ENCODE measurements at places on chromosomes 1 and 21. TPM values are rescaled to one million over a fixed set of nuclear protein-coding genes. Genes with fewer than 3 reads are reported as not detected.
A peak's percentile ranks its signal among the peaks of the same experiment; 100 is the strongest.

GRCh38 chr1:3117879-3118278 lies 48.9 kb downstream of the PRDM16 start:
- no peak for DNase-seq

The SH2D5 gene
- total RNA-seq = 0.20 TPM

DNA sequence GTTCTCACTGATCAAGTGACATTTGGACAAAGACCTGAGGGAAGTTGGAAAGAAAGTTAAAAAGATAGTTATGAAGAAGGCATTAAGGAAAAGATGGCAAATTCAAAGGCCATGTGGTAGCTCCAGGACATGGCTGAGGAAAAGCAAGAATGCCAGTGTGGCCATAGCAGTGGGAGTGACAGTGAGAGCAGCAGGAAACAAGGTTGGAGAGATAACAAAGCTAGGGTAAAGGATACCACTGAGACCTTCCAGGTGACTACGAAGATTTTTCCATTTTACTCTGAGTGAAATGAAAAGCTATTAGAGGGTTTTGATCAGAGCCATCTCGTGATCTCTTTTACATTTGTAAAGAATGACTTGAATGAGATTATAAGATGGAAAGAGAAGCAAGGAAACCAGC lies 170.6 kb downstream of the SLC44A5 start:
- no peak for DNase-seq

The LCE5A gene
- not detected for total RNA-seq

The LRRN2 gene
- total RNA-seq = not detected

GRCh38 chr1:31744165-31744888 lies 19.8 kb downstream of the ADGRB2 start:
- DNase-seq = no peak

DNA sequence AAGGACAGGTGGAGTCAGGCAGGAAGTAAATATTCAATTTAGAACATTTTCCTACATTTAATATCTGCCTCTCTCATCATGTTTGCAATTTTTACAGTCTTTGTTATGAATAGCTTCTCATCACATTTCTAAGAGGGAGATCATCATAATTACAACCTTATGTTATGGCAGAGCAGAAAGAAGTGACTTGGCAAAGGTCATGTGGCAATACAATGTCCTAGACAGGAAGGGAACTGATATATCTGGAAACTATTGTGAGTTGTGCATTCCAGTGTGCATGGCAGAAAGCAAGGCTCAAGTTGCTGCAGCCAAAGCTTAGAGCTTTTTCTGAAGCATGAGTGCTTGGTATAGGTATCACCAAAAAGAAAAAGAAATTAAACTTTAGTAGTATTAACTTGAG lies 43.8 kb upstream of the PRRX1 start:
- peak; percentile 36 for DNase-seq

DNA sequence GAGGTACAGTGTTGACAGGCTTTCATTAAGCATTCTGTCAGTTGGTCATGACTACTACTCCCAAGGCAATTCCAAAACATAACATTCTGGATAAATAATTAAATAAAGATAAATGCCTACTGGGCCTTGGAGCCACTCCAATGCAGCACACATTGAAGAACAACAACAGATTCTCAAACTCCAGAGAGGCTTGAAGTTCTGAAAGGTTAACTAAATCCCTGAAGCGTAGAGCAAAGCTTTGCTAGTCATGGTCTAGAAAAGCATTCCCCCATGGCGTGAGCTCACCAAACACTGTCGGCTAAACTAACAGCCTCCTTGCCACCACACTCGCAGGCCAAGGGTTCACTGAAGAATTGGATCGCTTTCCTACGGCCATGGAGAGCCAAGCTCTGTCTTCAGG lies 268.0 kb downstream of the ATG4C start:
- DNase-seq = no peak

The FOXJ3 gene
- 25.9 TPM for total RNA-seq

The S100A1 gene
- 5.1 TPM for total RNA-seq

DNA sequence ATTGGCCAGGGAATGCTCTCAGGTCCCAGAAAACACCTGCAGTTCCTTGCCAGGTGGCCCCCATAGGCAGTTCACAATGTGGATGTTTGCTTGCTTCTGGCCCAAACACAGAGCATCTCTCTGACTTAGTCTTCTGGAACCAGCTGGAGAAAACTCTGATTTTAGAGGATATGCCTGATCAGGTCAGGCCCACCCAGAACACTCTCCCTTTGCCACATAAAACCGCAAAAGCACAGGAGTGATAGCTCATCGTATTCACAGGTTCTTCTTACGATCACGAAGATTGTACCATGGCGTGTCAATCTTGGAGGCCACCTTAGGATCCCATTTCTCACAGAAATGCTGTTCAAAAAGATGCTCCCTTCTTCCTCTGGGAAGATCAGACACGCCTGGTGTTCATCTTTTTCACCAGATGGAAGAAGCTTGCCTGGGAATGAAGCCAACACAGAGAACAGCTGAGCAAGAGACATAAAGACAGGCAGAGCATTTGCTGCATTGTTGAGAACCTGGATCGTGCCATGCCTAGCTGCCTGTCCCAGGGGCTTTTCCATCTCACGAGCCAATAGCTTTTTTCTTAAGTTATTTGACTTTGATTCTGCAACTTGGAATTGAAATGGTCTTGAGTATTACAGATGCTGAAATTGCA lies 11.6 kb upstream of the CD247 start:
- DNase-seq = peak; percentile 85

DNA sequence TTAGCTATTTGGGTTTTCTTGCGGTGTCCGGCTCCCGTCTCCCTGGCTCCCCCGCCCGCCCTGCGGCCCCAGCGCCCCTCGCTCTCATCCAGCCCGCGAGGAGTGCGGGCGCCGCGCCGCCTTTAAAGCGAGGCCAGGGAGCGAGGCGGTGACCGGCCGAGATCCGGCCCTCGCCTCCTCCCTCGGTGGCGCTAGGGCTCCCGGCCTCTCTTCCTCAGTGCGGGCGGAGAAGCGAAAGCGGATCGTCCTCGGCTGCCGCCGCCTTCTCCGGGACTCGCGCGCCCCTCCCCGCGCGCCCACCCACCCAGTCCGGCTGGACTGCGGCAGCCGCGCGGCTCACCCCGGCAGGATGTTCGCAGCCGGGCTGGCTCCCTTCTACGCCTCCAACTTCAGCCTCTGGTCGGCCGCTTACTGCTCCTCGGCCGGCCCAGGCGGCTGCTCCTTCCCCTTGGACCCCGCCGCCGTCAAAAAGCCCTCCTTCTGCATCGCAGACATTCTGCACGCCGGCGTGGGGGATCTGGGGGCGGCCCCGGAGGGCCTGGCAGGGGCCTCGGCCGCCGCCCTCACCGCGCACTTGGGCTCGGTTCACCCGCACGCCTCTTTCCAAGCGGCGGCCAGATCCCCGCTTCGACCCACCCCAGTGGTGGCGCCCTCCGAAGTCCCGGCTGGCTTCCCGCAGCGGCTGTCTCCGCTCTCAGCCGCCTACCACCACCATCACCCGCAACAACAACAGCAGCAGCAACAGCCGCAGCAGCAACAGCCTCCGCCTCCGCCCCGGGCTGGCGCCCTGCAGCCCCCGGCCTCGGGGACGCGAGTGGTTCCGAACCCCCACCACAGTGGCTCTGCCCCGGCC lies 492 bp downstream of the HLX start:
- peak; percentile 71 for DNase-seq

DNA sequence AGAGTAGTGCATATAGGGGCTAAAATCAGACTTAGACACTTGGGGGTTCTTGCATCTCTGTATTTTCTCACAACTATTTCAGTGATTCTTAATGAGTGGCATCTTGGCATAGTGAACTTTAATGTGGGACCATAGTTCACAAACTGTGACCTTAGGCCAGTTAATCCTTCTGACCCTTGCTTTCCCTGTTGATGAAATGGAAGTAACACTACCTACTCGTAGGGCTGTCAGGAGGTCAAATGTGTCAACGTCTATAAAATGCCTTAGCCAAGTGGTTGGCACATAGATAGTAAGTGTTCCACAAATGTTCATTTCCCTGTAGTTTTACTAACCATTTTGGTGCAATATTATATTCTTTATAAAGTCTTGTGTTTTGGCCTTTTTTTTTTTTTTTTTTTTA lies 49.4 kb downstream of the DYRK1A start:
- no peak for DNase-seq

DNA sequence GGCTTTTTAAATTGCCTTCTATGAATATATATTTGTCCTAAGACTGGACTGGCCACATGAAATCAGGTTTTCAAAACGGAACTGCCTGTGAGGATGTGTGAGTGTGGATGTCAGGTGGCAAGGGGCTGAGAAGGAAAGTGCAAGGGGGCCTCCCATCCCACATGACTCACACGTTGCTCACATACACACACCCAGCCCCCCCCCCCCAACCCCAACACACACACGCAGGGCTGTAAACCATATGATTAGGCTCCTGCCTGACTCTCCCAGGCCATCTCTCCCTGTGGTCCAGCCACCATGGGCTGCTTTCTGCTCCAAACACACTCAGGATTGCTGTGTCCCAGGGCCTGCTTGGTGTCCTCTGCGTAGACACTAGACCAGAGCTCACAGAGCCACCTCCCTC lies 22.4 kb downstream of the DEGS1 start:
- DNase-seq = peak; percentile 87

- no peak for DNase-seq
Measured at GRCh38 chr1:57188168-57188567, 222.4 kb upstream of the C8B start.

The MYOG gene
- not detected for total RNA-seq

DNA sequence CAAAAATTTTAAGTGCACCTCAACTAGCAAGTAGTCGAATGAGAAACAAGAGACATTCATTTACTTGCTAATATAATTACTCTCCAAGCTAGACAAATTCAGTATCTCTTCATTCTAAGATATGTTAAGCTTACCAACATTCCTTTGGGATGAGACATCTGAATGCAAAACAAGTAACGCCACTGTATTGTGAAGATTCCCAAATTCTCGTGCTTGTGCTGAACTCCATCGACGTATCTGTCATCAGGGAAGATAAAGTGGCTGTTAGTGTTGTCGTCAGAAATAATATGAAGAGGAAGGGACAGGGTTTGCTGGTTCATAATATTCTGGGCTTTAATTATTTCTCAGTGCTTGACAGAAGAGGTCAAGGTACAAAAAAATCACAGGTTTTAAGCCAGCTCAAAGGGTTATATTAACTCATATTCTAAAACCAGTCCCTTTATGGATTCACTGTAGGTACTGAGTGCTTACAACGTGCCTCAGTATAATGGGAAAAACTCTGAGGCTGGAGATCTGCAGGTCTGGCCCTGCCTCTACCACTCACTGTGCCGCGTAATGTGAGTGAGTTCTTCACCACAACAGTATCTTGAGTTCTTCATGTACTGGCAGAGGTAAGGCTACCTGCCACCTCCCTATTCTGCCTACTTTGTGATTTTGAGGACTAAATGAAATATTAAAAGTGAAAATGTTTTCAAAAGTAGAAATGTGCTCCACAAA lies 42.0 kb downstream of the PCSK9 start:
- DNase-seq = peak; percentile 79

The CRYBG2 gene
- total RNA-seq = not detected

- no peak for DNase-seq
Measured at GRCh38 chr21:38654580-38654979, 151.1 kb upstream of the ETS2 start.

DNA sequence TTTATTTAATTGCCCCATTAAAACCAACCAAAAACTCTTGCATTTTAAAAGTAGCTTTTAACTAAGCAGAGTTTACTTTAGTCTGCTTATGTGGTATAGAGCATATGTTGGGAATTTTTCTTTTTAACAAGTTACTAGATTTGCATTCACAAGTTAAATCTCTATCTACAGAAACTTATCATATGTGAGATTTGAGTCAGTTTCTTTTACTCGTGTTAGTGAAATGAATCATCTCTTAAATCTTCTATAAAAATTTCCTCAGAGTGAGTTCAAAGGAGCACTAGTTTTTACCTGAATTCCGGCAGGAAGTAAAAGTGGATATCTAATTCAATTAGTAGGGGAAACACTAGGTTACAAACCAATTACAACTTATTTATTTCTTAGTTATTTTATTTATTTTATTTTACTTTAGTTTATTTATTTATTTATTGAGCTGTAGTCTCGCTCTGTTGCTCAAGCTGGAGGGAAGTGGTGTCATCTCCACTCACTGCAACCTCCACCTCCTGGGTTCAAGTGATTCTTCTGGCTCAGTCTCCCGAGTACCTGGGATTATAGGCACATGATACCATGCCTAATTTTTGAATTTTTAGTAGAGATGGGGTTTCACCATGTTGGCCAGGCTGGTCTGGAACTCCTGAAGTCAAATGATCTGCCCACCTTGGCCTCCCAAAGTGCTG lies 1609.6 kb upstream of the B3GALT2 start:
- DNase-seq = no peak
